ENCODE measurements at places on chromosomes 3 and 15.

- no peak for DNase-seq
These were observed 31.6 kb upstream of the OR5H6 start for GRCh38 chr3:98232489-98232888.

DNA sequence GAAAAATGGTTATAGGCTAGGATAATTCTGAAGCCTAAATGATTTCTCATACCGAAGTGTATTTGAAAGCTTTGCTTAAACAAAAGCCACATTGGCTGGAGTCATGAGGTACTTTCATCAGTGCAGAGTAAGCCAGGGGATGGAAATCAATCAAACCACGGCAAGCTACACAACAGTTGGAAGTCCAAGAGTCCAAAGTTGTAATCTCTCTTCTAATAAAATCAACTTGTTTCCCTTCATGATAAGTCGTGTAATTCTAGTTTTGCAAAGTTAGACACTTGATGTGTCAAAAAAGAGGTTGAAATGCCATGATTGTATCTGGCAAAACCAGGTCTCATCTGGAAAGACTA is 250.5 kb upstream of the VEPH1 start:
- DNase-seq = no peak

- DNase-seq = no peak
These were observed 55.0 kb downstream of the ATP2C1 start for GRCh38 chr3:130948929-130949328.

- no peak for DNase-seq
These were observed 295.6 kb downstream of the ZBBX start for GRCh38 chr3:167084545-167084944.

- no peak for DNase-seq
These were observed 201.2 kb downstream of the OPA1 start for GRCh38 chr3:193794002-193794881.

DNA sequence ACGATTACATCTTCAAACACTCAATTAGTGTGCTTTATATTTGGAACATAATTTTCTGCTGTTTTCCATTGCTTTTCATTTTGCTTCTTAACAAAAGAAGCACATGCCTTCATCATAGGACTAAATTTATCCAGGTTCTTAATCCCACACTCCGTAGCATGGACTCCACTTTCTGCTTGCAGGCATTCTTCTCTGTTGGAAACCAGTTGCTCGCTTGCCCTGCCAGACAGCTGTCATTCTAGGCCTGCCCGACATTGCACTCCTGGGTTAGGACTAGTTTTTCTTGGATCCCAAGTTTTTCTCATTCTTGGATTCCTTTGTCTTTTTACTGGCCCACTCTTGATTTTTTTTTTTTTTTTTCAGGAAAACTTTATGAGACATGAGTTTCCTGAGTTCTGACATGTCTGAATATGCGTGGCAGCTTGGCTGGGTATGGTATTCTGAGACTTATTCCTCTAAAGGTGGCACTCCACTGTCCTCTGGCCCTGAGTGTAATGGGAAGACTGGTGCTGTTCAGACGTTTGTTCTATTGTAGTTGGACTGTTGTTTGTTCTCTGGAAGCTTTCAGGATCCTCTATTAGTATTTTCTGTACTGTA is 6.3 kb upstream of the ATP1B3 start:
- DNase-seq = no peak

DNA sequence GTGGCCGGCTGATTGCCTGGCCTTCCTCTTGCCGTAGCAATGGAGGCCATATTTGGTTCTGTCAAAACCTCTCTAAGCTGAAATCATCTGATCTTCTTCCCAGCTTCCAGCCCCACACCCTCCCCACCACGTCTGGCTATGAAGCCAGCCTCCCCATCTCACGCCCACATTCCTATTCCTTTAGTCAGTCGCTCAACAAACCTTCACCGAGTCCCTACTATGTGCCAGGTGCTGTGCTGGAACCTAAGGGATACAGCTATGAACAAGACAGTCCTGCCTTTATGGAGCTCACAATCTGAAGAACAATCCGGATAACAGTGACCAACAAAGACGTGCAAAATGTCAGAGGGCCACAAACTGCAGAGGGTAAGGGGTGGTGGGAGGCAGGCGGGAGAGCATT is 31.9 kb upstream of the SMAD6 start:
- DNase-seq = no peak

- no peak for DNase-seq
These were observed 71.4 kb upstream of the WDR72 start for GRCh38 chr15:53830707-53831386.

DNA sequence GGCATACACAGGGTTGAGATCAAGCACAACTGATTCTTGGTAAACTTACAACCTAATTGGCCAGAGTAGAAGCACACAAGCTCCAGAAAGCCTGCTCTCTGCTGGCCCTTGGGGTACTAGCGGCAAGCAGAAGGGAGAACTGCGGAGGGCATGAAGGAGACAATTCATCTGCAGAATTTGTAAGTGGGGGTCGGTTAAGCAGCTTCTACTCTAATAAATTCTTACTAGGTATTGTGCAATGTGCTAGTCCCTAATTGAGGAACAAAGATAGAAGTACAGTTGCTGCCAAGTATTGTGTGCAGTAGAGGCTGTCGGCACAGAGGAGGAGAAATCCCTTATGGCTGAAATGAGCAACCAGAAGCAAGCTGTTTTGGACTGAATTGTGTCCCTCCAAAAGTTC is 91.2 kb upstream of the VEPH1 start:
- DNase-seq = peak; percentile 45

GRCh38 chr3:39540162-39540921 is 72.9 kb downstream of the MOBP start:
- DNase-seq = no peak

DNA sequence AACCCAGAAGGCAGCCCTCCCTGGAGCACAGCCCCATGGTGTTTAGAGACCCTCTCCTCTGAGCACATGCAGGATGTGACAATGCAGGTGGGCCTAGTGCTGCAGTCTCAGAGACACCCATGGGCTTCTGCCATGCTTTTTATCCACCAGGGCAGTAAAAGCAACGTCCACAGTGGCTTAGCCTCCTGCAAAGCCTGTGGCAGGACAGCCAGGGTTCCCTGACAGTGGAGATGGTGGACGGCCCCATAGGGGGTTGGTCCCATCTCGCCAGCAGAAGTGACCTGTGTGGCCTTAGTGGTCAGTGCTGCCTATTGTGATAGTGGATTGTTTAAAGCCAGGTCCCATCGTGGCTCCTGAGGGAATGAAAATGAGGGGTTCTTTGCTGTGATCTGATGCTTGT is 46.6 kb downstream of the APBA2 start:
- no peak for DNase-seq

GRCh38 chr3:144923046-144923775 is 951.6 kb downstream of the DIPK2A start:
- no peak for DNase-seq

DNA sequence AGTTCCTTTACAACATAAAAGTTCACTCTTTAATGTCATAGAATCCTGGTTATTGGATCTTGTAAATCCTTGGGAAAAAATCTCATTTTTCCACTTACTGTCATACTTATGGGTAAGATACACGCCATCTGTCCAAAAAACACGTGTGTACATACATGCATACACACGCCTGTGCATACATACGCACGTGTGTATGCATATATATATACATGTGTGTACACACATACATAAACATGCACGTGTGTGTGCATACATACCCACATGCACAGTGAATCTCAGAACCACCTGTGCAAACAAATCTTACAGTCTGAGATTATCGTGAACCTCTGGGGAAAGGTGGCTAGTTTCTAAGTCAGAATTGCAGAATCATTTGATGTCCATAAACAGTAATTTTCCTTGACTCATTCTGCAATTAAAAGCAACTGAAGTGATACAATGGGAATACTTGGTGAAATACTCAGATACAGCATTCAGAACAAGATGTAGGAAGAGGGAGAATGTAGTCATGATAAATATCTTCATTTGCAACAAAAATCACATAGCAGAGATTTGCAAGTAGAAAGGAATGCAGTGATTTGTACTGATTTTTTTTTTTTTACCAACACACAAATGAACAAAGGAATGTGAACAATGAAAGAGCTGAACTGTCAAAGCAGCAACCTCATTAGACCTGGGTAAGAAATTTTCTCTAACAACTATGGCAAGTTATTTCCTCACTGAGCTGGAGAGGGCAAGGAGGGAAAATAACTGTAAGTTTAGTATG is 160.6 kb upstream of the POU1F1 start:
- no peak for DNase-seq
